ENCODE measurements at places on chromosomes 16 and 17. TPM values are rescaled to one million over a fixed set of nuclear protein-coding genes. Genes with fewer than 3 reads are reported as not detected.

The STH gene
- total RNA-seq = not detected

The DHRS7C gene
- not detected for total RNA-seq

The MFSD6L gene
- not detected for total RNA-seq

The CDK3 gene
- total RNA-seq = 9.4 TPM

The TSPAN10 gene
- 1.6 TPM for total RNA-seq

- H3K27ac ChIP-seq = no peak overlapping the region
- no peak for DNase-seq
- no peaks in the 10 kb centered on the region for H3K4me1 ChIP-seq
- H3K36me3 ChIP-seq = peaks cover 37% of the 10 kb centered on the region
- H3K27me3 ChIP-seq = no peaks in the 10 kb centered on the region
- no peak overlapping the region for H3K4me3 ChIP-seq
Measured at GRCh38 chr16:72517154-72517553, 345.2 kb upstream of the PMFBP1 start.
